ENCODE measurements at places on chromosomes 7 and 10.

DNA sequence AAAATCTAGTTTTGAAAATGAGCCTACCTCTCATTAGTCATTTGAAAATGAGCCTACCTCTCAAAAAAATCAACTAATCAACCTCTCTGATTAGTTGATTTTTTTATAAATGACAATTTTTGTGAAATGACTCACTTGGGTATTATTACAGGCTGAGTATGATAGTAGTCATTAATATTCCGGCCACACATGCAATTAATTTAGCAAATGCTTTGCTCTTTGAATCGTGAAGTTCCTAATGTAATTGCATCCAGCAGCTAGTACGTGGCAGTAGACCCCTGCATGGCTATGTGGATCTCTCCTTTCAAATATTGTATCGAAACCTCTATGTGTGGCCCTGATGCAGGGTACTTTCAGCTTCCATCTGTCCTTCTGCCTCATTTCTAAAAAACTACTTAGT is 245.9 kb upstream of the PHYHIPL start:
- no peak for DNase-seq

DNA sequence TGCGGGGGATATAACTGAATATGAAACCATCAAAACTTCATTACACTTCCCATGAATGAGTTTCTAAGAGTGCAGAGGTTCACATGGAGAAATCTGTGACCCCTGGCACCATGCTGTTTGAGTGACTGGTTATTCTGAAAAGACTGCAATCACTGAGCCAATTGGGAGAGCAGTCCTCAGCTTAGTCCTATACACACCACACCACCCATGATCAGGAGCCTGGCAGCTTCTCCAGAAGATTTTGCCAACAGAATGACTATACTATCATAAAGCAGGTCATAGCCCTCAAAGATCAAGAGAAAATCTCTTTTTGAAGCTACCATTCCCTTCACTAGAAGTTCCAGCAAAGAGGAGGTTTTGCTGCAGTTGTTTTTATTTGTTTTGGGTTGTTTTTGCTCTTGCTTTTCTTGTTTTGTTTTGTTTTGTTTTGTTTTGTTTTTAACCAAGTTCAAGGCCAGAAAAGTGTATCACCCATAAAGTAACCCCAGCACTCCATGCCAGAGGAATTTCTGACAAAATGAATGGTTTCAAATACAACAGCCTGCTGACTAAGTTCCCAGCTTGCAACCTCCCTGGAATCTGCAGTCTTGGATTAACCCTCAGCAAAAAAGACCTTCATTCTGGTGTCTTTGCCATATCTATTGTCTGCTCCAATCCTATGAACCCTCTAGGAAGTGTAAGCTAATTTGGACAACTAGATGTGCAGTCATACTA is 19.7 kb upstream of the HGF start:
- no peak for DNase-seq

GRCh38 chr10:109922976-109923921 is at the start of gene XPNPEP1:
XPNPEP1 (minus strand) TSS chr10:109923511; CDS start chr10:109923433, 78 bp downstream.
- DNase-seq = peak; percentile 79

- DNase-seq = no peak
Observed at GRCh38 chr7:44515590-44516268, 25.3 kb upstream of the NUDCD3 start.

- no peak for DNase-seq
Observed at GRCh38 chr10:52232561-52233350, 81.3 kb upstream of the DKK1 start.

DNA sequence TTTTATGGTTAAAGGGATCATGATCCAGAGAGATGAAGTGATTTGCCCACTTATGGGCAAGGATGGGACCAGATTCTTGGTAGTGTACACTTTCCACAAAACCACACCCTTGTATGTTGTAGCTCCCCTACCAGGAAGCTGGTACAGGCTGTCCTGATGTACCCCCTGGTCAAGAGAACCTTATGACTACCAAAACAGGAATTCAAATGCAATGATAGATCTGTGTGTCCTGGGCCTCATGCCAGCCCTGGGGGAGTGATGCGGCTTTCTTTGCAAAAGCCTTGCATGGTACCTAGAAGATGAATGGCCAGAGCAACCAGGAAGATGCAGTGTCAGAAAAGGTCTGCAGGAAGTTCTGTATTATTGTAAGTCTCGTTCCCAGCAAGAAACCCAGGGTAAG is 94.9 kb upstream of the AGK start:
- no peak for DNase-seq

- no peak for DNase-seq
Observed at GRCh38 chr7:54933643-54934042, 85.2 kb upstream of the EGFR start.

GRCh38 chr10:122494833-122495232 is 33.5 kb downstream of the HTRA1 start:
- no peak for DNase-seq

GRCh38 chr7:69801729-69802682 is 203.7 kb downstream of the AUTS2 start:
- DNase-seq = no peak

GRCh38 chr7:122676466-122676865 is 22.5 kb downstream of the RNF133 start:
- DNase-seq = no peak

GRCh38 chr10:72353965-72354355 is 759 bp downstream of the DNAJB12 start:
- no peak for DNase-seq

DNA sequence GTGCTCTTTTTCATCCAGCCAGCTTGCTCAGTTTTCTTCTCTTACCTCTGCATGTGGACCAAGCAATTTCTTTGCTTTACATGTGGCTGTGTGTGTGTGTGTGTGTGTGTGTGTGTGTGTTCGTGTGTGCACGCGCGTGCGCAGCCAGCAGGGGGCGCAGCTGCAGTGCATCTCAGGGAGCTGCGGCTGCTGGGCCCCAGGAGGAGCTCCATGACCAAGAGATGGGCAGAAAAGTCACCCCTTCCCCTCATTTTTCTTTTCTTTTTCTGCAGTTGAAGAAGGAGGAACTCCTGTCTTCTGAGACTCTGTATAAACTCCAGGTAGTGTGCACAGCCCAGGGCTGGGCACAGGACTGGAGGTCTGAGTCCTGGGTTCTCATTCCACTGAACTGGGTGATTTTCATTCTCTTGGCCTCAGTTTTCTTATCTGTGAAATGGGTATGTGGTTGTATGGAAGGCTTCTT is 41.8 kb downstream of the BLNK start:
- DNase-seq = peak; percentile 60

DNA sequence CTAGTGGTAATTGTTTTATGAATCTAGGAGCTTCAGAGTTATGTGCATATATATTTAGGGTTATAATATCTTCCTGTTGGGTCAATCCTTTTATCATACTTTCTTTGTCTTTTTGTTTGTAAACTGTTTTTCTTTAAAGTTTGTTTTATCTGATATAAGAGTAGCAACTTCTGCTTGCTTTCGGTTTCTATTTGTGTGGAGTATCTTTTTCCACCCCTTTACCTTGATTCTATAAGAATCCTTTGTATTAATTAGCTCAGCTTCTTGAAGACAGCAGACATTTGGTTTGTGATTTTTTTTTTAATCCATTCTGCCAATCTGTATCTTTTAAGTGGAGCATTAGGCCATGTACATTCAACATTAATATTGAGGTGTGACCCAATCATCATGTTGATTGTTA is 9.3 kb downstream of the CASP7 start:
- DNase-seq = no peak

GRCh38 chr7:92658671-92659070 is 68.5 kb upstream of the FAM133B start:
- no peak for DNase-seq

DNA sequence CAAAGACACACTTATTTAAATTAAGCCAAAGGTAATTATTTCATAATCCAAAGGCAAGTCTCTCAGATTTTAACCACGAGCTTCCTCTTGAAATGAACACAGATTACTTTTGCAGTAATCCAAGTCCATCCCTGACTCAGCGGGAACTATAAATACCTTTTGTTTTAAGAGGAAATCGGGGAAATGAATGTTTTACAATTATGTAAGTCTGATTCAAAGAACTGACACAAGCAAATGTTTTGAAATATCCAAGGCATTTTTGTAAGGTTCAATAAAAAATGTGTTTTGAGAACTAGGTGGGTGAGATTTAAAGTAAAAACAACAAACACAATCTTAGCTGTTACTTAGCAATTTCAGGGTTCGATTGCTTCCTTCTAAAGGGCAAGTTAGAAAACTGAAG is 179.8 kb upstream of the ASAH2 start:
- DNase-seq = no peak

DNA sequence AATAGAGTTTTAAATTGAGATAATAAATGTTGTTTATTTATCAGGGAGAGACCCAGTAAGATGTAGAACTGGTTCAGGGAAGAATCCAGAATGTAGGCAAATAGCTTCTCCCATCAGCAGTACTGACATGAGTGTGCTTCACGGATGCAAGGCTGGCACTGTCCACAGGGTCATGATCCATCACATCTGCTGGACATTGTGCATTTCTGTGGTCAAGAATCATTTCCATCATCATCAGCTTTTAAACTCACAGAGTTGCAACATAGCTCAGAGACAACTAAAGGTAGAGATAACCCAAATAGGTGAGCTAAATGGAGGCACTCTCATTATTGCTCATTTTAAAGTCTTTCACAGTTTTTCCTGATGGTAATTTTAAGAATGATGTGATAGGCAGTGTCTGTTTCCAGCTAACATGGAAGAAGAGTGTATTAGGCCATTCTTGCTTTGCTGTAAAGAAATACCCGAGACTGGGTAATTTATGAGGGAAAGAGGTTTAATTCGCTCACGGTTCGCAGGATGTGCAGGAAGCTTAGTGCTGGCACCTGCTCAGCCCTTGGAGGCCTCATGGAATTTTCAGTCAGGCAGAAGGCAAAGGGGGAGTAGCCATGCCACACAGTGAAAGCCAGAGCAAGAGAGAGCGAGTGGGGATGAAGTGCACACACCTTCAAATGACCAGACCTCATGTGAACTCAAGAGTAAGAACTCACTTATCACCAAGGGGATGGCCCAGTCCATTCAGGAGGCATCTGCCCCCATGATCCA is 80.8 kb downstream of the INPP5A start:
- no peak for DNase-seq

DNA sequence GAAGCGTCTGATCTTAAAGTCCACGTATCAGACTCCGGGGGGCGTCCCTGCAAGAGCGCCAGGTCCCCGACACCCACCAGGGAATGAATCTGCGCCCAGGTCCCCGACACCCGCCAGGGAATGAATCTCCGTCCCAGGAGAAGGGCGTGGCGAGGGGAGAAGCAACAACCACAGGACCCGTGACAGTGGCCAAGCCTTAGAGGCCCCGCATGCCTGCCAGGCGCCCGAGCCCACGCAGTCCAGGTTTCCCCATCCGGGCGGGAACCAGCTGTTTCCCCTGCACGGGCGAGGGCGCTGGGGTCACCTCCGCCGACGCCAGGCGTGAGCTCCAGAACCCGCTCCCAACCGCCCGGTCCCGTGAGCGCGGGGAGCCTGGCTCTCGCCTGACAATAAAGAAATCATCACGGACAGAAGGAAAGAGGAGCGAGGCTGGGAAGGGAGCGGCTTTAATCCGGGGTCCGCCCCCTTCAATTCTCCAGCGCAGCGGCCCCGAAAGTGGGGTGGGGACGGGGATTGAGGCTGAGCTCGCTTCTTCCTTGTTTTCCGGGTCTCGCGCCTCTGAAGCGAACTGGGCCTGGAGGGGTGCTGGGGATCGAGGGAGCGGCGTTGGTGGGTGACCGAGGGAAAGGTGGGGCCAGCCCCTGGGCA is 29.0 kb upstream of the BMS1 start:
- DNase-seq = no peak

DNA sequence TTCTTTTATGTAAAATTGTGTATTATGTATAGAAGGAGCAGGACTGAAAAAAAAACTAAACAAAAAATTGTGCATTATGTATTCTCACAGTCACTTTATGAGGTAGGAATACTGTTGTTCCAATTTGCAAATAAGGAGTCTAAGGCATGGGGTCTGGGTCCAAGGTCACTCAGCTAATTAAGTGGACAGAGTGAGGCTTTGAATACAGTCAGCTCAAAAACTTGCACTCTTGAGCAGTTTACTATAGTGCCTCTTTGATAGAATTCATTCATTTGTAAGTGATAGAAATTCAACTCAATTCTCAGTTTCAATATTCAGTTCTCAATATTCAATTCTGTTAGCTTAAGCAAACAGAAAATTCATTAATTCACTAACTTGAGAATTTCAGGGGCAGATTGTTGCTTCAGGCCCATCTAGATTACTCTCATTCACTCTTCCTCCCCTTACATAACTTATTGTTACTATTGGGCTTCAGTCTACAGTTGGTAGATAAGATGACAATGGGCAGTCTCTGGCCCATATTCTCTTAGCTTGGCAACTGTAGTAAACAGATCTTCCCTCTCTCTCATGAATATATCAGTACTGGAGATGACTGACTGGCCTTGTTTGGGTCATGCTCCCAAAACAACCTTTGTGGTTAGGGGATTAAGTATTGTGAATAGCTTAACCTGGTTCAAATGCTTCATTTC is 86.6 kb downstream of the BTAF1 start:
- no peak for DNase-seq

DNA sequence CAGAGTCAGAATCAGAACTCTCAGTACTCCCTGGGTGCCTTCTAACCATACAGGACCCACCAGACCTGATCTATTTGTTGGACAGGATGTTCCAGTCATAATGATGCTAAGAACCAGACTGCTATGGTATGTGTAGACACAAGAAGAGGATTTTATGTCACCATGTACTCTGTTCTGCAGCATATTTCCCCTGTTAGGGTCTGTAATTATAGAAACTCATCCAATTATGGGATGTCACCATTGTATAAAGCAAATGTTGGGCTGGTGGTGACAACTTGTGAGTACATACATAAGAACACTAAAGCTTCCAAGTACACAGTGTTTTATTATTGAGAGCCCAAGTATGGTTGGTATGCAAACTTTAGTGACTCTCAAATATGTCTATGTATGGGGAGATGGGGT is 67.1 kb upstream of the AGBL3 start:
- DNase-seq = no peak

GRCh38 chr10:117483056-117483590 is 59.4 kb upstream of the EMX2 start:
- DNase-seq = no peak

GRCh38 chr10:16853201-16853600 is 36.0 kb upstream of the RSU1 start:
- DNase-seq = no peak

- DNase-seq = peak; percentile 28
Observed at GRCh38 chr7:37081436-37081835, 357.1 kb upstream of the AOAH start.

Data from stimulated activated CD4-positive, alpha-beta T cell treated with anti-CD3 and anti-CD28 coated beads, Interleukin-4, amount 100 ng/mL, for 48 hours (primary cell).